ENCODE measurements at places on chromosomes 3 and 15.
A peak's percentile ranks its signal among the peaks of the same experiment; 100 is the strongest.

DNA sequence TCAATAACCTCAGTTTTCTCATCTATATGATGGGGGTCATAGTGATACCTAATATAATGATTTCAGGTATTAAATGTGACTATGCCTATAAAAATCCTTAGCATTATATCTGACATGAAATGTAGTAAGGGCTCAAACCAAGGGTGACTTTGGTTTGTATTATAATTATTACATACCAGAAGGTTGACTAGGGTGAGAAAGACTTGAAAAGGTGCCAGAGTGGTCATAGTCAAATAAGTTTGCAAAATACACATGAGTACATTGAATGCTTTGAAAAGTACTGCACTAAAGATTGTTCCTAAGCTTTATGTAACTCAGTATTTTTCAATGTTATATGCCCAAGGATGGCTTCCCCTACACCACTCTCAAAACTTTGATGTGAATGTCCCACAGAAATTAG lies 297.2 kb downstream of the ARPP21 start:
- no peak for DNase-seq

- no peak for DNase-seq
These were observed 304.2 kb upstream of the CTNNB1 start for GRCh38 chr3:40895109-40895508.

GRCh38 chr3:134354612-134355251 lies 19.5 kb downstream of the AMOTL2 start:
- DNase-seq, result no peak

DNA sequence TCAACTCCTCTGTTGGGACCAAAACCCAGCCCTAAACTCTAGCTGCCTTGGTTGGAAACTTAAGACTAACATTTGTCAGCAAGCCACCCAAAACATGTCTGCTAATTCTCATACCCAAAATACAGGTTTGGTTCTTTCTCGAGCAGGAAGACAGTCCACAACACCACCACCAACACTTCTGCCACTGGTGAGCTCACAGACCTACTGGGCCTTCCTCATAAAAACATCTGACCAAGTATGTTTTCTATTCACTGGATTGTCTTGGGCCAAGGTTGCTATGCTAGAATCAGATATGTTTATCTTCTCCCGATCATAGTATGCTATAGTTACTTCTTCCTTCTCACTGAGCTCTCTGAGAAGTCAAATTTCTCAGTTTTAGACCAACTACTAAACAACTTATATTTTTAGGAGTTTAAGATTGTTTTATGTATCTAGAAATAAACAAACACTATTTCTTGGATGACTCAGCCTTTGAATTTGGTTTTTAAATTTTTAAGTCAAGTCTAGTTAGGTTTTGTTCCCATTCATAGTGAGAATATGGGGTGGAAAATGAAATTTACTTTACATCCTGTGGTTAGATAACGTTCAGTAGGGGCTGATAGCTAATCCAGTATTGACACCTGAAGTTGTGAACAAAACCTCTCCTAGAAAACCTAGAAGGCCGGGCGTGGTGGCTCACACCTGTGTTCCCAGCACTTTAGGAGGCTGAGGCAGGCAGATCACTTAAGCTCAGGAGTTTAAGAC lies 360.5 kb downstream of the RSL24D1 start:
- DNase-seq, result no peak

GRCh38 chr3:48662753-48663488 lies at the start of gene CELSR3:
Gene CELSR3, minus strand, starts transcription at chr3:48662886. Its CDS starts 252 bp downstream, at chr3:48662634.
- peak; percentile 62 for DNase-seq

DNA sequence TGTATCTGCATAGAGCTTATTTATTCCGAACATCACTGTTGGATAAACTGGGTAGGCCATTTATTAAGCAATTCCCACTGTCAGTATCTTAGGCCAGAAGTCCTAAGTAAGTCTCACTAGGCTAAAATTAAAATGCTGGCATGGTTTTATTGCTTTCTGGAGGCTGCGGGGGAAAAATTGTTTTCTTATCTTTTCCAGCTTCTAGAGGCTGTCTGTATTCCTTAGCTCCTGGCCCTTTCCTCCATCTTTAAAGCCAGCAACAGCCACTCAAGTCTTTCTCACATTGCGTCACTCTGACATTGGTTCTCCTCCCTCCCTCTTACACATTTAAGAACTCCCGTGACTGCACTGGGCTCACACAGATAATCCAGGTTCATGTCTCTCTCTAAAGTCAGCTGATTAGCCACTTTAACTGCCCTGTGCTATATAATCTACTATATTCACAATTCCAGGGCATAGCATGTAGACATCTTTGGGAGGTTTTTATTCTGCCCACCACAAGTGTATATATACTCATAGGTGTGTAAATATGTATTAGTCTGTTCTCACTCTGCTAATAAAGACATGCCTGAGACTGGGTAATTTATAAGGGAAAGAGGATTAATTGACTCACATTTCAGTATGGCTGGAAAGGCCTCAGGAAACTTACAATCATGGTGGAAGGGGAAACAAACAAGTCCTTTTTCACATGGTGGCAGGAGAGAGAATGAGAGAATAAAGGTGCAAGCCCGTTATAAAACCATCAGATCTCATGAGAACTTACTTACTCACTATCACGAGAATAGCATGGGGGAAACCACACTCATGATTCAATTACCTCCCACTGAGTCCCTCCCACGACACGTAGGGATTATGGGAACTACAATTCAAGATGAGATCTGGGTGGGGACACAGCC lies 113.5 kb upstream of the SLC7A14 start:
- DNase-seq, result no peak

- no peak for DNase-seq
These were observed 131.1 kb upstream of the PHLDB2 start for GRCh38 chr3:111727843-111728565.

GRCh38 chr3:105758451-105758850 lies 110.4 kb downstream of the CBLB start:
- DNase-seq, result no peak

- no peak for DNase-seq
These were observed 61.0 kb downstream of the LRIG1 start for GRCh38 chr3:66439666-66440344.

- no peak for DNase-seq
These were observed 56.4 kb downstream of the EFHB start for GRCh38 chr3:19877656-19878055.

- no peak for DNase-seq
These were observed 47.0 kb downstream of the BOC start for GRCh38 chr3:113258361-113258760.

DNA sequence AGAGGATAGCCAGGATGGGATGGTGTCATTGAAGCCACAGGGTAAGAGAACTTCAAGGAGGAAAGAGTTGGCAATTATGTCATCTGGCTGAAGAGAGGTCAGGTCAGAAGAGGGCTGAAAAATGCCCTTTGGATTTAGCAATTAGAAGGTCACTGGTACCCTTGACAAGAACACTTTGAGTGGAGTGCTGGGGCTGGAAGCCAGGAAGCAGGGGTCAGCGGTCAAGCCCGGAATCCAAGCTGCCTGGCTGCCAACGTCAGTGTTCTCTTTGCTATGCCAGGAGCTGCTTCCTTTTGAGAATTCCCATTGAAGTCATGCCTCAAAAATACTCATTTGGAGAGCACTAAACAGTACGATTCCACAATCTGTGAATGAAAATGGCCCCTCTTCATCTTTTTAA lies 386.5 kb downstream of the SHQ1 start:
- DNase-seq, result no peak

DNA sequence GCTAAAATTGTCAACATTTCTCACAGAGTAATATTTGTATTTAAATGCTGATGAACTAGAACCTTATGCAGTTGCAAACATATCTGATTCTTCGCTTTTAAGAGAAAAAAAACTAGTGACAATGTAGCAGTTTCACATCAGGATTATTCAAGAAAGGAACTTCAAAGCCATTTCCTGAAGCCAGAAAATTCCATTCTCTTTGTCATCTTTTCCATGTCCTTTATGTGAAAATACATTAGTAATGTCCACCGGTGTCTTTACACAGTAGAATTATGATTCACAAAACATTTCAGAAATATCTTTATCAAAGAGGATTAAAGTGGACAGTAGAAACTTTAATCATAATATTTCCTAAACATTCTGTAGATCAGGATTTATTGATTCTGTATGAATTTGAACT lies 12.7 kb upstream of the LXN start:
- DNase-seq, result no peak

DNA sequence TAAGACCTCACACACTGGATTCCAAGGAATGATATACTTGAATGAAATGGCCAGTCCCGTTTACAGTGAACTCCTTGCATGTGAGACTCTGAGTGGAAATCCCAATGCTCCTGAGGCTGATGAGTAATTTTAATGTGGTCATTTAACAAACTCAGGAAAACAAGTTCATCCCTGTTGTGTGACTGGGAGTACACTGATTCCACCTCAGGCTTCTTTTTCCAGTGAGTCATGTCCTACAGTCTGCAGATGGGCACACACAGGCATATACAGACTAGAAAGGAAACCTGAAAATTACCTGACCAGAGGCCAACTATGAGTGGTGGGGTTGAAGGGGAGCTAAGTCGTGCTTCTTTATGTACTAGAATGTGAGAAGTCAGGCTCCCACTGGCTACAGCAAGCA lies 5.8 kb downstream of the SQOR start:
- no peak for DNase-seq

- no peak for DNase-seq
These were observed 1.1 kb downstream of the SH2D7 start for GRCh38 chr15:78093242-78094020.

- DNase-seq, result no peak
These were observed 111.1 kb downstream of the MAGI1 start for GRCh38 chr3:65927576-65927975.

DNA sequence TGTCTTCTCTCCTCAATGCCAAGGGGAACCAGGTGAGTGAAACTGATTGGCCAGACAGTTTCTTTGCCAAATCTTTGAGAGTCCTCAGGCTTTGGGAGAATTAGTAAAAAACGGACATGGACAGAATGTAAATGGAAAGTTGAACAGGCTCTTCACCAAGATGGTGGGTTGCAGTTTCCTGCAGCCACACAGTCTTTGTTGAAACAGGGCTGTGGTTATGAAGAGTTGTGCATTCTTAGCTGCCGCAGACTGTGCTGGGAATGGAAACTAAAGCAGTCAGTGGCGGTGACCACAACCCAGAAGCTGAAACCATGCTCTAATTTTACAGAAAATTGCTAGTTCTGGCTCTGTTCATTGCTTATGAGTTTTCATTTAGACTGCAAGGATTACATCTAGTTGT lies 42.1 kb upstream of the TASOR start:
- DNase-seq, result peak; percentile 48

All from stimulated activated CD4-positive, alpha-beta T cell treated with anti-CD3 and anti-CD28 coated beads, Interleukin-4, amount 100 ng/mL, for 48 hours (primary cell).